ENCODE measurements at places on chromosomes 12 and 14.

- H3K4me3 ChIP-seq: no peak overlapping the region
- no peaks in the 10 kb centered on the region for H3K4me1 ChIP-seq
- DNase-seq: no peak
- H3K36me3 ChIP-seq: no peaks in the 10 kb centered on the region
- H3K27ac ChIP-seq: no peak overlapping the region
These were observed 592.4 kb upstream of the SEL1L start for GRCh38 chr14:82126006-82126405.

DNA sequence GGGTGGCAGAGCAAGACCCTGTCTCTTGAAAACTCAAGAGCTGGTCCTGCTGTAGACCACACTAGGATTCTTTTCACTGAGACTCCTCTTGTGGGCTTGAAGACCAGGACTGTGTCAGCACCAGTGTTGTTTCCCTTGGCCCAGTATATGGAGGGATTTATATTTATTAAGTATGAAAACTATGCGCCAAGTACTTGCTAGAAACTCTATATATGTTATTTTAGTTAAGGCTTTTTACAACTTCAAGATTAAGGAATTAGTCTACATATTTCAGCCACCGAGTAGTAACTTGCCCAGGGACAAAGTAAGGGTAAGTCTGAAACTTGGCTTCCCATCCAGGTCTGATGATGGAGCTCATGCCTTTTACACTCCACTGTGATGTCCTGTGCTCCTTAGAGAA, 488.4 kb downstream of the PCNX1 start:
- H3K36me3 ChIP-seq: no peaks in the 10 kb centered on the region
- no peaks in the 10 kb centered on the region for H3K27me3 ChIP-seq

DNA sequence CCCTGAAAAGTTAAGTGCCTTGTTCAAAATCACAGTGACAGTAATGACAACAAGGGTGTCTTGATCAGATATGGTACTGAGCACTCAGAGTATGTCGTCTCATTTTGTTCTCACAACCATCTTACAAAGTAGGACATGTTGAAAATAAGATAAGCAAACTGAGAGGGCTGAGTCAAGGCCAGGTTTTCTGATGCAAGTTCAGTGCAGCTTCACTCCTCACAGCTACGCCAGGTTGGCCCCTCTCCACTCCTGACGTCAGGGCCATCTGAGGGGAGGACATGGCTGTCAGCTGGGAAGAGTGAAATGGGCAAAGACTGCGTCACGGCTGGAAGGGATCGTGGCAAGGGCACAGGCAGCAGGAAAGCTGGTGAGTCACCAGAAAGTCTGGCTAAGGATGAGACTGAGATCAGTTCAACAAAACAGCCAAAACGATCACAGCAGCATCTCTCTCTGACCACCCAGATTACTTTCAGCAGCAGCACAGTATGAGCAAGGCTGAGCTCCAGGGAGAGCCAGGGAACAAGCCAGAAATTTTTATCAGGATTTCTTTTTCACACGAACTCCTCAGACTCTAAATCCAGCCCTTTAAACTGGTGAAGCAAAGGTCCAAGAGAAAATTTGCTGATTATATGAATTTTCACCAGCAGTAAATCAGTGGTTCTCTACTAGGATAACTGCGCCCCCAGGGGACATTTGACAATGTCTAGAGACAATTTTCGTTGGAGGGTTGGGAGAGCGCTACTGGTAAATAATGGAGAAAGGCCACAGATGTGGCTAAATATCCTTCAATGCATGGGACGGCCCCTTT, 297.9 kb upstream of the AMIGO2 start:
- no peaks in the 10 kb centered on the region for H3K36me3 ChIP-seq
- peak overlapping the region; percentile 81 for H3K27ac ChIP-seq
- DNase-seq: peak; percentile 85

GRCh38 chr14:37172024-37172869, at the start of gene SLC25A21:
TSS of gene SLC25A21 (minus strand) at chr14:37172606.
- DNase-seq: no peak
- H3K27me3 ChIP-seq: no peaks in the 10 kb centered on the region
- no peaks in the 10 kb centered on the region for H3K36me3 ChIP-seq
- H3K4me3 ChIP-seq: peak within 1 kb of the TSS; percentile 91
- no peaks in the 10 kb centered on the region for H3K4me1 ChIP-seq
- peak within 1 kb of the TSS; percentile 77 for H3K27ac ChIP-seq

DNA sequence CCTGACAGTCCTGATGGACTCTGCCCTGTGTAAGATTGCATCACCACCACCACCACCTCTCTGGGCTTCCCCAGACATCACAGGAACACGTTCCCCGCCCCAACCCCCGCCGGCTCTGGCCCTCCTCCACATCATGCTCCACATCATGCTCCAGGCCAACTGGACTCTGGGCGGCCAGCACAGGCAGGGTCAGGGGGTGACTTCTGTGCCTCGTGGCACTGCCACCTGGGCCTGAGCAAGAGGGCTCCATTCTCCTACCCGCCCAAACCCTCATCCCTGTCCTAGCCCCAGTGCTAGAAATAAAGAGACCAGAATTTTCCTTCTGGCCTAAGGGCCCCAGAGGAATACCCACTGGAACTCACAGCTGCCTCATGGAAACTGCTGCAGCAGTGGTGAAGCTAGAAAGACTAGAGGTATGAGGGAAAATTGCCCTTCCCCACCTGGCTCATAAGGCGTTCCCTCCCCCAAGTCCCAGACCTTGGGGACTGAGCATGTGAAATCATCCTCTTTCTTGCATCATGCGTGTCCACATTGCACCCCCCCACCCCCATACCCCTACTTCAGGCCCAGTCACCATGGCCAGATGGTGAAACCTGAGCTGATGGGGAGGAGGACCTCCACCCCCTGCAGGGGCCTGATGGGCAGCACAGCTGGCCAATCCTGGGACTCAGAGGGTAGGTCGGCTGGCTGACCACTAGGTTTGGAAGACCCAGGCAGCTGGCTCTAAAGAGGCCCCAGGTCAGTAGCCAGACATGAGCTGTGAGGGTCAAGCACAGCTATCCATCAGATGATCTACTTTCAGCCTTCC, at the start of gene INHBE:
Gene INHBE (plus strand): TSS at position 742 of the 808 bp plus-strand sequence. CDS start 230 bp downstream, outside the sequence.
- H3K27me3 ChIP-seq: no peaks in the 10 kb centered on the region
- H3K36me3 ChIP-seq: no peaks in the 10 kb centered on the region
- no peak for DNase-seq
- H3K4me3 ChIP-seq: peak within 1 kb of the TSS; percentile 22

DNA sequence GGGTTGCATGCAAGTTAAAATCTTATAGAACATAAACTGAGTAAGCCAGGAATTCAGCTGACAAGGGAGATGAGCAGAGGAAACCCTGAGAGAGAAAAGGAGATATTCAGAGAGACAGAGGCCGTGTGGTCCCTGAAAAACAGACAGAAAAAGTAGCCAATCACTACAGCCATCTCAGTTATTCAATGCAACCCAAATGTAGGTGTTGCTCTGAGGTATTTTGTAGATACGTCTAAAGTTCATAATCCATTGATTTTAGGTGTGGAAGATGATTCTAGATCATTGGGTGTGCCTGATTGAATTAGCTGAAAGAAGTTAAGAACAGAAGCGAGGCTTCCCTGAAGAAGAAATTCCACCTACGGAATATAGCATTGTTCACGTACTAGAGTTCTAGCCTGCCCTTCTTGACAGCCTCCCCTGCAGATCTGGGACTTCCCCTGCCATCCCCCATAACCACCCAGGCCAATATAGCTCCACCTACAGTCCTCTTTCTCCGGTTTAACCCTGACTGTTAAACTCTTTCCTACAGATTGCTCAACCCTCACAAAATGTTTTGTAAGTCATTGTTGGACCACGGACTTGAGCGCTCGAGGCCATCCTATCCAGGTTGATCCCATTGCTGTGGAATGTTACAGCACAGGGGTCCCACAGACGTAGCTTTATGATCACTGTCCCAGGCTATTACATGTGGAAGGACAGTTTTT, 21.7 kb downstream of the AICDA start:
- no peak overlapping the region for H3K27ac ChIP-seq
- DNase-seq: no peak

GRCh38 chr12:3820122-3820521, 53.1 kb downstream of the PARP11 start:
- H3K4me1 ChIP-seq: no peaks in the 10 kb centered on the region
- no peak overlapping the region for H3K27ac ChIP-seq
- no peaks in the 10 kb centered on the region for H3K27me3 ChIP-seq
- peaks cover 11% of the 10 kb centered on the region for H3K36me3 ChIP-seq
- H3K4me3 ChIP-seq: no peak overlapping the region

DNA sequence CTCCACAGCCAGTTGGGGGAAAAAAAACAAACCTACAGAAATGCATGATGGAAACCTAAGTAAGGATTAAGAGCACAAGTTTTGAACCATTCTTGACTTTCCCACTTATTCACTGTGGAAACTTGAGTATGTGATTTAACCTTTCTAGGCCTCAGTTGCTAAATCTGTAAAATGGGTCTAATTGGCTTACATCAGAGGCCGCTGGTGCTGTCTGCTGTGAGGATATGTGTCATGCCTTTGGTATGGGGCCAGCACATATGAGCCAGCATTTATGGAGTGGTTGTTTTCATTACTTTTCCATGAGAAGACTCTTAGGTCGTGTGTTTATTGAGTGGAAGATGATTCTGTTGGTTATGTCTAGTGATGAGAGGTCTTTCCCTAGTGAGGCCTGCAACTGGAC, 102.4 kb downstream of the ESR2 start:
- peaks cover 6% of the 10 kb centered on the region for H3K4me1 ChIP-seq
- H3K4me3 ChIP-seq: no peak overlapping the region
- H3K27ac ChIP-seq: no peak overlapping the region
- peaks cover 13% of the 10 kb centered on the region for H3K36me3 ChIP-seq
- no peak for DNase-seq
- no peaks in the 10 kb centered on the region for H3K27me3 ChIP-seq

DNA sequence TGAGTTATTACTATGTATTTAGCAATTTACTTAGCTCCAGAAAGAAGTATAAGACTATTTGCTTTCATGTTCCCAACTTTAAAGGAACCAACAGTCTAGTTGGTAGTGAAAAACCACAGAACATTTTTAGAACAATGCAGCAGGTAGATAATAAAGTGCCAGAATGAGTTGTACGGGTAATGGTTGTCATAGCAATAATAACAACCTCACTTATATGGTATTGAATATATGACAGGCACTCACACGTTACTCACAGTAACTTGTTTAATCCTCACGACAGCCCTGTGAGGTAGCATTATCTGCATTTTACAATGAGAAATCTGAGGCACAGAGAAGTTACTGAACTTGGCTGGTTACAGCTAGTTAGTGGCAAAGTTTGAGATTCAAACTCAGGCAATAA, 10.6 kb upstream of the GAPDH start:
- no peak overlapping the region for H3K4me3 ChIP-seq
- DNase-seq: no peak
- H3K36me3 ChIP-seq: peaks cover 75% of the 10 kb centered on the region
- H3K27me3 ChIP-seq: no peaks in the 10 kb centered on the region
- H3K27ac ChIP-seq: no peak overlapping the region
- no peaks in the 10 kb centered on the region for H3K4me1 ChIP-seq

DNA sequence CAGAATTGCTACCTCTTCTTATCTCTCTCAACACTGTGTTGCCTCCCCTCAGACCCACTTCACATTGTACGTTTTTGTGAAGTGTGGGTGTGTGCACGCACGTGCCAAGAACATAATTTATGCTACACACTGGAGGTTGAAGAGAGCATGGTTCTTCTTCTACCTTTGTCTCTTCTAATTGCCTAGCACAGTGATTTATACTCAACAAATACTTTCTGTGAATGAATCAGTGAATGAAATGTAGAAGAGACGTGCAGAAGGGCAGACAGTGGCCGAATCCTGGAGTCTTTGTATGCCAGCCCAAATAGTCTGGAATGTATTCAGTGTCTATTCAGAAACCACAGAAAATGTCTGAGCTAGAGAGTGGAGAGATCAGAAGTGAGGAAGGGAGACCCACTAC, 4.6 kb upstream of the SAMD4A start:
- no peak overlapping the region for H3K4me3 ChIP-seq
- H3K27ac ChIP-seq: no peak overlapping the region
- no peak for DNase-seq
- no peaks in the 10 kb centered on the region for H3K27me3 ChIP-seq
- no peaks in the 10 kb centered on the region for H3K36me3 ChIP-seq
